Lung (tissue), 17 donors: ENCODE measurements at places on chromosomes 6 and 20.

DNA sequence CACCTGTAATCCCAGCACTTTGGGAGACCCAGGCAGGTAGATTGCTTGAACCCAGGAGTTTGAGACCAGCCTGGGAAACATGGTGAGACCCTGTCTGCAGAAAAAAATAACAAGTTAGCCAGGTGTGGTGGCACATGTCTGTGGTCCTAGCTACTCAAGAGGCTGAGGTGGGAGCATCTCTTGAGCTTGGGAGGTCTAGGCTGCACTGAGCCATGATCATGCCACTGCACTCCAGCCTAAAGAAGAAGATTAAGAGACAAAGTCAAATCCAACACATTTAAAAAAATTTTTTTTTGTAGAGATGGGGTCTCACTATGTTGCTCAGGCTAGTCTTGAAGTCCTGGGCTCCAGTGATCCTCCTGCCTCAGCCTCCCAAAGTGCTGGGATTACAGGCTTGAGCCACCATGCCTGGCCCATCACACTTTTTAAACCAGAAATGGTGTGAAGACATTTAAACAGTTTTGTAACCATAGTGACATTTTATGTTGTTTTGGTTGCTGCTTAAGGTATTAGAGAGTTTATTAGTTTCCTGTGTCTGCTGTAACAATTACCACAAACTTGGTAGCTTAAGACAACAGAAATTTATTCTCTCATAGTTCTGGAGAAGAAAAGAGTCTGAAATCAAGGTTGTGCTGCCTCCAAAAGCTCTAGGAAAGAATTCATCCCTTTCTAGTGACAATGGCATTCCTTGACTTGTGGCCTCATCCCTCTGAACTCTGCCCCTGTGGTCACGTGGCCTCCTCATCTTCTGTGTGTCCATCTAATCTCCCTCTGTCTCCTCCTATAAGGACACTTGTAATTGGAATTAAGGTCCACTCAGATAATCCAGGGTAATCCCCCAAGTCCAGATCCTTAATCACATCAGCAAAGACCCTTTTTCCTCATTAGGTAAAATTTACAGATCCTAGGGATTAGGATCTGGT is 104.6 kb upstream of the TNFAIP3 start:
- no peak for DNase-seq

- DNase-seq: no peak
Observed at GRCh38 chr6:26170951-26171841, 84.0 kb downstream of the HFE start.

DNA sequence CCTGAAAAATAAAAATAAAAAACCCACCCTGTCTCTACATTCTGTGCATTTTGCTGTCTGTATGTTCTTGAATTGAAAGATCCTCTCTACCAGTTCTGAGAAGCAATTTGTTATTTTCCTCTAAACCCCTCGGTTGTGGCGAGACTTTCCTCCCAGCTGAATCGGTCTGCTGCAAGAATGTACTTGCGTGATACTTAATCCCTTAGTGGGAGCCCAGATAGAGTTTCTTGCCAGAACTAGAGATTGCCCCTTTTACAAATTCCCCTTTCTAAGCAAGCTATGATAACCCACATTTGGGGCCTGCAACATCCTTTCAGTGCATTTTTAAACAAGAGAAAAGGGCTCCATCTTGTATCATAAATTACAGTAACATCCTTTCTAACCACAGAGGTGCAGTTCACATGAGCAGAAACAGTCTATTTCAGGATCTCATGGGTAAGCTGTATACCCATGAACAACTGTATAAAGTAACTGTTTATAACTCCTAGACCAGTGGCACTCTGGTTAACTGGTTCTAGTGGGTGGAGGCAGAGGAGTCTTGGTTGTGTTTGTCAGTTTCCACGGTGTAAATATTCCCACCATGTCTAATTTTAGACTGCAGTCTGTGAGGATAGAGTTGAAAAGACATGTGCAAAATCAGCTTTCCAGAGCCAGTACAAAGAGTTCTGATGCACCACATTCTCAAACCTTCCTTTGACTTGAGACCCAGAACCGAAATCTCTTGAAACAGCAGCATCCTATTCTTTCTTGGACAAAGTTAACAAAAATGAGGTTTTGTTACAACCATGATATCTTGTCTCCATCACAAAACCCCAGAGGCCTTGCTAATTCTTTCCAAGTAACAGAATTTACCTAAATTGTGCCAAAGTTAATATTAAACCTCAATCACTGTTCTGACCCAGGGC is 113.1 kb upstream of the ZNF217 start:
- no peak for DNase-seq

DNA sequence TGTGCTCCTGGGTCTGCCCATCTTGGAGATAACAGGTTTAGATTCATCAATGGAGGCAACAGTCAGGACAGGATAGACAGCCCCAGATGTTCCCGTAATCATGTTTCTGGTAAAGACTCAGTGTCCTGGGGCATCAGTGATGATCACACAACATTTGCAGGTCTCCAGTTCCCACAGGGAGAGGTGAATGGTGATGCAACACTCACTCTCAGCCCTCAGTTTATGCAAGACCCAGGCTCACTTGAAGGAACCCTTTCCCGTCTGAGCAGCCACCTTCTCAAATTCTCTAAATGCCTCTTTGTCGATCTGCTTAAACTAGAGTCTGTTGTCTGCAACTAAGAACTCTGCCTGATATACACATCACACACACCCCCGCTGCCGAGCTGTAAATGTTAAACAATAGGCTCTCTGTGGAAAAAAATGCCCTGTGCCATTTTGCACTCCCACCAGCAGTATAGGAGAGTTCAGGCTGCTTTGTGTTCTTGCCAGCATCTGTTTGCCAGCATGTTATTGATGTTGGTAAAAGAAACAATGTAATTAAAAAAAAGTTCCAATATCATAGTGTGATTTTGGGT is 30.1 kb upstream of the SCP2D1 start:
- no peak for DNase-seq

- DNase-seq: no peak
Observed at GRCh38 chr6:129863664-129864063, 2.5 kb upstream of the TMEM244 start.

- DNase-seq: peak; percentile 80
Observed at GRCh38 chr20:63254606-63255384, 532 bp upstream of the NKAIN4 start.

DNA sequence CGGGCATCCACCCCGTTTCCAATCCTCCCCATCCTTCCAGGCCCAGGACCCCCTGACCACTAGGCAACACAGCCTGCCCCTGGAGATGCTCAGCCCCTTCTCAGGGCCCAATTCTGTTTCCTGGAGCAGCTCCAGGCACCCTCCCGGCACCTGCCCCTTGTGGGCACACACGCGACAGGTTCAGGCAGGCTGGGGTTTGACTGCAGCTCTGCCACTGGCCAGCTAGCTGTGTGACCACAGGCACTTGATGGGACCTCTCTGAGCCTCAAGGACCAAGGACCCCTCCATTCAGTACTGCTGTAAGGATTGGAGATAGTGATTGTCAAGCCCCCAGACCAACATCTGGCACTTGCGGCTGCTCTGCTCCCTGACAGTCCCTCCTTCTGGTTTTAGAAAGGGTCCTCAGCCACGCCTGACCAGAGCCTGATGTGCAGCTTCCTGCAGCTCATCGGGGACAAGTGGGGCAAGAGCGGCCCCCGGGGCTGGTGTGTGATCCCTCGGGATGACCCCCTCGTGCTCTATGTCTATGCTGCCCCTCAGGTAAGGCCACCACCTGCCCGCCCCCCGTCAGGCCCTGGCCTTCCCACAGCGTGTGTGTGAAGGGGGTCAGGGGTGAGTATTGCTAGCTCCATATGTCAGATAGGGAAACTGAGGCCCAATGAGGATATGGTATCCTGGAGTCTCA is 21.7 kb downstream of the FGD2 start:
- DNase-seq: no peak

DNA sequence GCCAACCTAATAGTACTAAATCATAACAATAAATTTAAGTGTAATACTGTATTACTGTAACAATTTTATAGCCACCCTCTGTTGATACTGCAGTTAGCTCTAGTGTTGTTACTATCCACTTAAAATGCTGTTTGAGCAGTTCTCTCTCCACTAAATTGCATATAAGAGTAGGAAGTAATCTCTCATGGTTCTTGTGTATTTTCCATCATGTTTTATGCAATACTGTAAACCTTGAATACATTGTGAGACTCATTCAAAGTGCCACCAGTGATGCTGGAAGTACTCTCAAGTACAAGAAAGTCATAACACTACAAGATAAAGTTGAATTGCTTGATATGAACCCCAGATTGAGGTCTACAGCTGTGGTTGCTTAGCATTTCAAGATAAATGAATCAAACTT is 65.5 kb downstream of the WASF1 start:
- no peak for DNase-seq

DNA sequence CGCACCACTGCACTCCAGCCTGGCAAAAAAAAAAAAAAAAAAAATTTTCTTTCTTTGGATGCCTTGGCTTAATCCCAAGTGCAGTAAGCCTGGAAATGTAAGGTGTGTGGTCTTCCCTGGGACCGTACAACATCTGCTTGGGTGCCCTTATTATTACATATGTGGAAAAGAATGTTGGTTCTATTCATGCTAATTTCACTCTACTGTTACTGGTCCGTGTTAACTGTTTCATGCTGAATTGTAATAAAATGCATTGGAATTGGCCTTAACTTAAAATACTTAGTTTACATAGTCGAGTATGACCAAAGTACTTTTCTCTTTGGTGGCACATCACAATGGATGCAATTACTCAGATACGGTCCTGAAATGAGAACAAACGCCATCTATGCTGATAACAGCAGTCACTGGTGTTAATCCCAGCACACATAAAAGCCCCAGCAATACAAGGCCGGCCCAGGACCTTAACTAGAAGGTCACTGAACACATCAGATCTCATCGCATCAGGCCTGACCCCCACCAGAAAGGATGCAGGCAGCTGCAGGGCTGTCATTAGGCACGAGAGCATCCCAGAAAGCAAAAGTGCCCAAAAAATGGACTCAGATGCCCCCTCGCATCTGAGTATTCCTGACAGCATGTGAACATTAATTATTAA is 1.2 kb downstream of the SERPINB6 start:
- DNase-seq: peak; percentile 60

DNA sequence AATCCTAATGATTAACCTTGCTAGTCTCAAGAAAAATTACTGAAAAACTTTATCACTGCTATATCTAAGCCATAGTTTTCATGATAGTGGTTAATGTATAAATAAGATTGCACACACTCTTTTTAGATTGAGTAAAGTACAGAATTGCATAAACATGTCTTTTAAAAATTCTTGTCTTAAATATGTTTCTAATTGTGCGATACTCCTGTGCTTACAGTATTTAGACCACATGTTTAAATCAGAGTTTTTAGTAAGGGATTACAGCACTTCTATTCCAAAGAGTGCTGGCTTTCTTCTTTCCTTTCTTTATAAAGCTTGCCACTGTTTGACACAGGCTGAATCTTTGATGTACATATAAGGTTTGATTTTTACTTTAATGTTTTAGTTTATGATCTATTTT is 36.8 kb upstream of the RGS17 start:
- DNase-seq: no peak

- DNase-seq: peak; percentile 72
Observed at GRCh38 chr20:58604128-58604881, 46.8 kb upstream of the STX16 start.

GRCh38 chr6:82268301-82268846 is 20.8 kb upstream of the IBTK start:
- DNase-seq: peak; percentile 32

DNA sequence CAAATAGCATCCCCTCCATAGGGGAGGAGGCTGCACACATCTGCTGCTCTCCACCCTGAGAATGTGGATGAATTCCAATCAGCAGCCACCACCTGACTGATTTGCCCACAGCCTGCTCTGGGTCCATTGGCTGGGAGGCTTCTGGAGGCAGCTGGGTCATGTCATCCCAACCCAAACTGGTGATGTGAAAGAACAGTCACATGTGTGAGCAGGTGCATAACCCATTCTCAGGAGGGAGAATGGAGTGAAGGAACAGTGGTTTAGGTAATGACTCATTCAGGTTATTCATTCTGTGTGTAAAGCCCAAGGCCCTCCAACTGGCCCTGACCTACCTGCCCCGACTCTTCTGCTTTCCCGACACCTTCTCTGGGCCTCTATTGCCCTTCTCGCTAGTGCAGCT is 90.9 kb upstream of the GCM1 start:
- no peak for DNase-seq

DNA sequence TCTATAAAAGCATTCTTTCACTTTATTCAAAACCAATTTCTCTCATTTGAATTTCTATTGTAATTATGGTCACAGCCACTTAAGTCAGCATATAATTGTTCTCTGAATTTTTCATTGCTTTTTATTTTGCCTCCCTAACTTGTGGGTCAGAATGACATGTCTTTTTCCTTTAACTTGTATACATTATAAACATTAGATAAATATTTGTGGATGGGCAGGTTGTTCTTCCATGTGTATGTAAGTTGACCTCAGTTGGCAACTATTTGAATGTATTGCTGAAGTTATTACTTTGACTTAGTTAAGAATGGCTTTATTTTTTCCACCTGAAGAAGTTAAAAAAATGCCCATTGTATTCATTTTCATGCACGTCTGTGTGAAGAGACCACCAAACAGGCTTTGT is 83.0 kb upstream of the MAP3K7 start:
- no peak for DNase-seq

DNA sequence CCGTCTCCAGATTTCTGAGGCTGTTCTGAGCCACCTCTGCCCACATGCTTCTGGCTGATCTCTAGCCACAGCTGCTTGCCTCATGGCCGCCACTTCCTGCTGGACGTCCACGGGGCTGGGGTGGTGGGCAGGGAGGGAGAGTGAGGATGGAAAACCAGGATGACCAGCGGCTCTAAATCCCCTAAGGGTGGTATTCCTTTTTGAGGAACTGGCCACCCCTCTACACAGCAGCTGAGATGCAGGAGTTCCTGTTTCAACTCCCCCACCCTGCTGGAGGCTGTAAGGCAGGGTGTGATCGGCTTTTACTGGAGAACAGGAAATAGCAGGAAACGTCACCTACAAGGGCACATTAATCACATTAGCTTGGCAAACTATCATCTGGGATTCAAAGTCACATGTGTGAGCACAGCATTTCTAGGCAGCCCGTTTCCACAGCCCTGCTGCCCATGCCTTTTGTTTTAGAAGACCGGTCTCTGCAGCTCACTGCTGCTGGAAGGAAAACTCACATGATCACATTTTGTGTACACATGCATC is 181.6 kb upstream of the ECI2 start:
- peak; percentile 61 for DNase-seq

GRCh38 chr6:118789419-118789818 is 104.5 kb upstream of the ASF1A start:
- no peak for DNase-seq

DNA sequence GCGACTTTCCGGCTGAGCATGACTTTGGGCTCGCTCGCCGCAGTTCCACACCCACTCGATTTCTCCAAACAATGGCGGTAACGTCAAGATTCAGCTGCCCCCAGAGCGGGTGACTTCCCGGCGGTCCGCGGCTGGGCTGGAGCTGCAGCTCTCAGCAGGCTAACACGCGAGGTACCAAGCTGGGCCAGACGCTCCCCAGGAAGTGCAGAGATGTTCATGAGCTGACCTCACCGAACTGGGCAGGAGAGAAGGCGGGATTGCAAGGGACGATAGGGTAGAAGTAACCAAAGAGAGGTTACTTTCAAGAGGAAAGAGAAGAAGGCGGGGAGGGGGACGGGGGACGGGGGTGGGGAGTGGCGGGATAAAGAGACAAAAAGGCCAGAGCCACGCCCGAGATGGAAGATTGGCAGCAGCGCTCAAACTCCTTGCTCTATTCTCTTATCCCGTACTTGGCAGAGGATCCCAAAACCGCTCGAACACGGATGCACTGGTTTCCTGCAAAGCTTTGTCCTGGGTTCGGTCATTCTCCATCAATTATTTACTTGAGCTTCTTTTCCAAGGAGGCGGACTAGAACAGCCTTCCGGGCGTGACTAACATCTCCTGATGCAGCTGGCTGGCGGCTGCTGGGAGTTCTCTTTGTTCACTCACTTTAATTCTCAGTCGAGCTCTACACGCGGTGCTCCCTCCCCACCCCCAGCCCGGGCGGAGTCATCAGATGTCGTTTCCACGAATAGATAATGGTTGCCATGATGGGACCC is at the start of gene MTCL3:
MTCL3 (minus strand) TSS at position 626 of the 759 bp plus-strand sequence.
- peak; percentile 42 for DNase-seq
